Breast epithelium (tissue), 4 donors: ENCODE measurements at places on chromosomes 4 and X. TPM values are rescaled to one million over a fixed set of nuclear protein-coding genes. Genes with fewer than 3 reads are reported as not detected.

DNA sequence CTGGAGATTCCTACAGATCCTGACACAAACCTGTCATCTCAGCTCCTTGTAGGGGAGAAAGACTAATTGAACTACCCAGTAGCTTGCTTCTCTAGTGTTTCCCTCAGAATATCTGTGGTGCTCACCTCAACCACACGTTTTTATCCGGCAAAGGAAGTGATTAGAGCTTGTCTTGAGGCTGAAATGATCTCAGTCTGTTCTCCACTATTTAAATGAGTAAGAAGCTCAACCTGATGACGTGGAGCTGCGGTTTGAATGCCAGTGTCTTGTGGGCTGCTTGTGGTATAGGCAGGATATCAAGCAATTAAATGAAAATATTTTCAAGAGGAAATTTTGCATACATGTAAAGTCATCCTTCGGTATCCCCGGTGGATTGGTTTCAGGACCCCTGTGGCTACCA, 270.2 kb downstream of the TLL1 start:
- no peak for DNase-seq

DNA sequence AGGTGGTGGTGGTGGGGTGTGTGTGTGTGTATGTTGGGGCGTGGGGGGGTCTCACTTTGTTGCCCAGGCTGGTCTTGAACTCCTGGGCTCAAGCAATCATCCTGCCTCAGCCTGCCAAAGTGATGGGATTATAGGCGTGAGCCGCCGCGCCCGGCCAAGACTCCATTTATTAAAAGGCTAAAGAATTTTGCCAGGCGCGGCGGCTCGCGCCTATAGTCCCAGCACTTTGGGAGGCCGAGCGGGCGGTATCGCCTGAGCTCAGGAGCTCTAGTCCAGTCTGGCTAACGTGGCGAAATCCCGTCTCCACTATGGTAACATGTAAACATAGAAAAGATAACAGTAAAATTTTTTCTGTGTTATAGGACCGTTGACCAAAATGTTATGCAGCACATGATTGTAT, 3.7 kb upstream of the UBA1 start:
- no peak for DNase-seq

- DNase-seq, result no peak
Observed at GRCh38 chrX:22674932-22675331, 324.8 kb upstream of the DDX53 start.

DNA sequence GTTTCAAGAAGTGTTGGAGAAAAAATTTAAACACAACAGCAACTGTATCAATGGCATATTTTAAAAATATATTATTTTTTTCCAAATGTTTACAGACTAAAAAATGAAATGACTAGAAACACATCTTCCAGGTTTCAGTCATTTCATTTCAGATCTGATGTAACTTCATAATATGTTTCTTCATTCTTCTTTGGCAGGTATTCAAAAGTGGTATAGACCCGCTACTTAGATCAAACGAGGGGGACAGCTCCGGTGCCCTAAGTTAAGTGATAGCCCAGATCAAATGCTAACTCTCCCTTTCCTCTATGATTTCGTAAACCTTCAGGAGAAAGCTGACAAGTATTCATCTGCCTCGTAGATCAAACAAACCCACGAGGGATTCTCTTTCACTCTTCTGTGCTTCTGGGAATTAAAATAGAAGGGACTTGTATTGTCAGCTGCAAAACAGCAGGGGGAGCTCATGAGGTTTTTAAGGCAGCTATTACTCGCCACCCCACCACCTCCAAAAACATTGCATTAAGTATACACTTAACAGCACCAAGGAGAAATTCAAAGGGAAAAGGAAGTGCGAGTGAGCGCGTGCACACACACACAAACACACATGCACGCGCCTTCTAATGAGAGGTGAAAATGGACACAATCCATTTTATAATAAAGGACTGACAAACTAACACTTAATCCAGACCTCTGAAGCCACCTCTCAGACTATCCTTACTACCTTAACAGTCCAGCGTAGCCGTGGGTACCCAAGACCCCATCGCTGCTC, 21.4 kb downstream of the HELT start:
- no peak for DNase-seq

- no peak for DNase-seq
Observed at GRCh38 chr4:61175495-61175894, 24.6 kb upstream of the ADGRL3 start.

DNA sequence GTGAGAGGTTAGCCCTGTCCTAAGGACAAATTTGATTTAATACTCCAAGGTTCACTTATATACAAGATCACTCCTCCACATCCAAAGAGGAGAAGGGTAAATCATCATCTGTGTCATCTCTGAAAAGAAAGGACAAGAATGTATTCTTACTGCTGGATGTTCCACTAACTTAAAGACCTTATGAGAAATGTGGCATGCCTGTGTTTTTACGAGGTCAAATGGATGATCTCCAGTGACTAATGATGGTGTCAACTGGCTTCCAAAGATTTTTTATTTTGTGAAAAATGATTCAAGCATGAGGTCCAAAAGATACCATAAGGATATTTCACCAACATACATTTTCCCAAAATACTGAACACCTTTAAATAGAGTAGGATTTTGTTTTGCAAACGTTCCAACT, 143.4 kb downstream of the PTCHD1 start:
- no peak for DNase-seq

DNA sequence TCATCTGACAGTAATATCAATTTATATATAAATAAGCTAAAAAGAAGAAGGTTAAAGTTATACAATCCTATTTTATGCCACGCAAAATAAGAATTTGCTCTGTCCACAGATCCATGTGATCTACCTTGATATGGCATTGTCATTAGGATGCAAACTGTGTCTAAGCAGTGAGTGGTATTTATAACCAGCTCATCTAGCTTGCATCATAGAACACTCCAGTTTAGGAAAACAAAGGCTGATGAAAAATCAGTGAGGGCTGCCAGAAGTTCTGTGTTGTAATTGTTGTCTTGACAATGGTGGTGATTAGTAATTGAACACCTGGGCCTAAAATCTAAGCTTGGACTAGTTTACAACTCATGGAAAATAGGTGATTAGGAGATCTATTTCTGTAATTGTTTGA, 111.0 kb downstream of the CPE start:
- DNase-seq, result no peak

The REST gene
- total RNA-seq, result 31.0 TPM

The ATP1B4 gene
- total RNA-seq, result not detected
